ENCODE measurements at places on chromosomes 2 and 18.

GRCh38 chr2:106566050-106566449 is 78.9 kb downstream of the CD8B2 start:
- no peak for DNase-seq

- no peak for DNase-seq
These were observed 731.3 kb upstream of the RAB6C start for GRCh38 chr2:129248198-129248597.

DNA sequence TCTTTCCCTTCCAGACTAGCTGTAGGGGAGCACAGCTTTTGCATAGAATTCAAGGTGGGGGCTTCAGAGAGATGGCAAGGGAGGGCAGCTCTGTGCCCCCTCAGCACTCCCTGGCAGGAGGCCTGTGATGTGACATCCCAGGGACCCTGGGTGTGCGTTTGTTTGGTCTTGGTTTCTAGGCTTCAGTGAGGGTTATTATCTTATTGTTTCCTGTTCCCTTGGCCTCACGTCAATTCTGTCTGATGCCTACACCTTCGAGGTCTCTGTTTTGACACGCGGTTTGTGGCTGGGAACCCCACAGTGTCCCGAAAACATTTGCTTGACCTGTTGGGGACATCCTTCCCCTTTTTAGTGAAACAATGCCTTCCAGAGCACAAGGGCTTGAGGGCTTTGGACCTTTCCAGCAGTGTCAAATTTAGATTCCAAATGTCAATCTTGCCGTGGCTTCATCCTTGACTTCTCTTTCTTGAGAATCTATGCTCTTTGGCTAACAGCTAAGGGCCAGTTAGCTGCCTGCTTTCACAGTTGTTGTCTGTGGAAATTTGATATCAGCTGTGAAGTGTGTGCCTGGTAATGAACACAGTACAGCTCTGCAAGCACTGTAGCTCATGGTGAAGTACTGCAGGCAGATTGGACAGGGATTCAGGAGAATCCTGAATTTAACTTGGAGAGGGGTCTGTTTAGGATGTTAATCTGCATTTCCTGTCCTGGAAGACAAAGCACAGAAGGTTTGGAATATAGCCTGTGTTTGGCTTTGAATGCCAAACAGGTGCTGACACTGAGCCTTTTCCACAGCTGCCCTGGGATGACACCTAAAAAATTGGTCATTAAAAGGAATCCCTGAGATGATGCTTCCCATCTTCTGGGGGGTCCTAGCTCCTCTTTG is 108.2 kb upstream of the CXCR4 start:
- DNase-seq = no peak

DNA sequence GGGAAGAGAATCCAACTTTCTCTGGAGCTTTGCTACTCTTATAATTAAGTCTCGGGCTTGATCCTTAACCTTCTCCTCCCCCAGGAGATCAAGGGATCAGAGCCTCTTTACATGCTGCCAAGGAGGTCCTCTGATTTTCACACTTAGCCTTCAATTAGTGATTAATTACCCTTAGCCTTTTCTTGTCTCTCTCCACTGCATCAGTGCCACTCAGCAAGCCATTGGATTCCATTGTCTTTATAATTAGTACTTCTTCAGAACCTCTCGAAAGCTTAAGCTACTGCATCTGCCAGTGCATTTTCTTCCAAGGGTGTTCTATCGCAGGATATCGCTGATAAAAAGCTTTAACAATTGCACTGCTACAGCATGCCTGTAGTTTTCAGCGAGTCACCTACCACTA is 477.0 kb upstream of the MEIS1 start:
- no peak for DNase-seq

DNA sequence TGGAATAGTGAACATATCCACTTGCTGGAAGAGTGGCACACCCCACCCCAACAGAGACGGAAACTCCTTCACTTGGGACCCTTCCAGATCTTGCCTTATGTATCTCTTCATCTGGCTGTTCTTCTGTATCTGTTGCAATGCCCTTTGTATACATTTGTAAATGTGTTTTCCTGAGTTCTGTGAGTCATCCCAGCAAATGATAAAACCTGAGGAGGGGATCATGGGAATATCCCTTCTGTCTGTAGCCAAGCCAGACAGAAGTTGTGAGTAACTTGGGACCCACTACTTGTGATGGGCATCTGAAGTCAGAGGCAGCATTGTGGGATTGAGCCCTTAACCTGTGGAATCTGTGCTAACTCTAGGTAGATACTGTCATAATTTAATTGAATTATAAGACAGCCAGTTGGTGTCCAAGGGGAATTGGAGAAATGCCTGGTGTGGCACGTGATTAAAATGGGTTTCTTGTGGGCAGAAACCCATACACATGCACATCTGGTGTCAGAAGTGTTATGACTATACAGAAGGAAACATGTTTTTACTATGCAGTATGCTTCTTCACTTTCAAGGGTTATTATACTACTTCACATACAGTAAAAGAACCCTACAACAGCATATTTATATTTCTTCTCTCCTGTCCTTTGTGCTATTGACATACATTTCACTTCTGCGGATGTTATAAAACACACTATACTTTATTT is 32.3 kb upstream of the TMEM247 start:
- DNase-seq = no peak

- no peak for DNase-seq
These were observed 85.5 kb downstream of the COLEC12 start for GRCh38 chr18:415047-415446.

All from hematopoietic multipotent progenitor cell treated with erythropoietin and hydrocortisone succinate and interleukin-3 and kit ligand, for 15 days (in vitro differentiated cells).